Activated T-helper 2 cell treated with anti-CD3 and anti-CD28 coated beads, Interferon-gamma antibody, Interleukin-2, Interleukin-4, amounts not matched to agents 10 μg/mL and 5 μg/mL and 100 μg/mL, durations not matched to agents 14 hours and 24 hours and 36 hours (primary cell): ENCODE measurements at places on chromosomes 2 and 18. TPM values are rescaled to one million over a fixed set of nuclear protein-coding genes. Genes with fewer than 3 reads are reported as not detected.

Gene ZNF385B
- not detected in 2 replicates for total RNA-seq

Gene MARCHF7
- 80.0 and 83.1 TPM in 2 replicates for total RNA-seq

Gene MEIS1
- total RNA-seq: not detected in 2 replicates

Gene NEU2
- not detected in 2 replicates for total RNA-seq

Gene AFF3
- total RNA-seq: 1.4 and 1.7 TPM in 2 replicates

Gene LDLRAD4
- 30.5 and 32.7 TPM in 2 replicates for total RNA-seq

Gene ASB18
- total RNA-seq: not detected in 2 replicates

Gene ABCG5
- 0.14 TPM in 2 replicates for total RNA-seq

Gene GRP
- not detected in 2 replicates for total RNA-seq

Gene LOXL3
- total RNA-seq: 1.7 and 2.1 TPM in 2 replicates

Gene FOXI3
- not detected in 2 replicates for total RNA-seq

DNA sequence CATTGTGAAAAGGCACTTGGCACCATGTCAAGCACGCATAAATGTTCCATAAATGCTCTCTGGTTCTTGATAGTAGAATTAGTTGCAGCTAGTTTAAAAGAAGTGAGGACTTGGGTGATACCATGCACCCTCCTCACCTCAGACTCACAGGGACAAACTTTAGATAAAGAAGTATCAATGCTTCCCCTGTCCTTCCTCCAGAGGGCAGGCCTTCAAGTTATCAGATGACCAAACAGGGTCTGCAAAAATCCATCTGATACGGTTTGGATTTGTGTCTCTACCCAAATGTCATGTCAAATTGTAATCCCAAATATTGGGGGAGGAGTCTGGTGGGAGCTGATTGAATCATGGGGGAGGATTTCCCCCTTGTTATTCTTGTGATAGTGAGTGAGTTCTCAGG lies 54.1 kb downstream of the C1QL2 start:
- no peak for DNase-seq

DNA sequence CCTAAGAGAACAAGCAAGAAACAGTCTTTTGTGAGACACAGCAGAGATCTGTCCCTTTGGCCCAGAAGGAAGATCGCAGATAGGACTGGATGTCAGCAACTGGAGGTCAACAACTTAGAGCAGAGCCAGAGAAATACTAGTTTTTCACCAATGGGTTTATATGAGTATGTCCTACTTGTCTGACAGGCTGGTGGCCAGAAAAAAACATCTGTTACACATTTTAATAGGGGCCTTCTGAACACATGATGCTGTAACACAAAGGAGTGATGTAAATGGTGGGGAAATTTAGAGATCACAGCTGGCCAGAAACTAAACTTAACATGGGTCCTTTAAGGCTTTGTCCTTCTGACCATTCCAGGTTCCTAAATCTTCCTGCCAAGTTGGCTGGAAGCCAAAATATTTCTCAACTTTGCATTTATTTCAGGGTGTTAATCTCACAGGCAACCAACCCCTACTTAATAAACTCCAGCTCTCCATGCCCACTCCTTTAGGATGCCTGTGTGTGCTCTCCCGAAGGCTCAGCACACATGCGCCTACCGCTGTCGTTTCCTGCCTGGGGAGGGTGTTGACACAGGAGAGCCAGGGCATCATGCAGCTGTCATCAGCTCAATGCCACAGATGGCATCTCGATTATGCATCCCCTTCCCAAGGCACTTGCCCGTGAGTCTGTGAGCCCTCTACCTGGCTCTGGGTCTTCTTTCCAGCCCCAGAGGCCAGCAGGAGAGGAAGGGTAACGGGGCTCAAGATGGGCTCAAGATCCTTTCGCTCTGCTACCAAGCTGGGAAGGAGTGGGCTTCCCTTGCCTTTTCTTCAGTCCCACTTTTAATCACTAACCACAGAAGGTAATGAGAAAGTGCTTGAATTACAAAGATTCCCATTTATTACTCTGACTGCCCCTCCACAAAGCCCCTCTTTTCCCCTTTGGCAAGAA lies 252.5 kb downstream of the ETAA1 start:
- no peak for DNase-seq

- no peak for DNase-seq
These were observed 49.0 kb upstream of the SP3 start for GRCh38 chr2:174014011-174014698.

DNA sequence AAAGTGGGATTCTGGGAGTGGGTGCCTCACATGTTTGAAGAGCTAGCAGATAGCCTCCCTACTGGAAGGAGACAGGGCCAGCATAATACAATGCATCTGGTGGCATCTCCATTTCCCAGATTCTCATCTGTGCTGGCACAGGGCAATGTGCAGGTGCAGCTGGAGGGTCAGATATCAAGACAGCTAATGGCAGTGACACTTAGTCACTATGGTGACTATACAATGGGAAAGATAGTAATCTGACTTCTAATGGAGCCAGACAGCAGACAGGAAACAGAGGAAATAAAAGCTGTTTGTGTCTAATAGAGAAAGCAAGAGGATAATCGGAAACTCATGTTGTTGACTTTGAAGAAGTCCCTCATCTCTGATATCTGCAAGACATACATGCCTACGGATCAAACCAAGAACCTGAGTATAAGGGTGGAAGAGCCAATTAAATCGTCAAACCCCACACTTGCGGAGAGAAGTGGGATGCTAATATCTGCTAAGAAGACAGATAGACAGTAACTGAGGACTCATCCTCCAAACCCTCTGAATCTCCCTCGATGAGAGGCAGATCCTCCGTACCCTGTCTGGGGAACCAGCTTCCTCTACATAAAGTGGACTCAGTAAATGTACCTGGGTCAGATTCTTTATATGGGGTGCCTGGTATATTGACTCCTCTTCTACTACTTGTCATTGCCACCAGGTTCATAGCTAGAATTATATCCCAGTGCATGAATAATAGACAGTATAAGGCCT lies 692.7 kb downstream of the SOCS6 start:
- DNase-seq: no peak

GRCh38 chr2:186304064-186304463 lies 182.0 kb upstream of the ZC3H15 start:
- DNase-seq: no peak

GRCh38 chr18:10045296-10045891 lies 131.6 kb downstream of the VAPA start:
- DNase-seq: no peak

DNA sequence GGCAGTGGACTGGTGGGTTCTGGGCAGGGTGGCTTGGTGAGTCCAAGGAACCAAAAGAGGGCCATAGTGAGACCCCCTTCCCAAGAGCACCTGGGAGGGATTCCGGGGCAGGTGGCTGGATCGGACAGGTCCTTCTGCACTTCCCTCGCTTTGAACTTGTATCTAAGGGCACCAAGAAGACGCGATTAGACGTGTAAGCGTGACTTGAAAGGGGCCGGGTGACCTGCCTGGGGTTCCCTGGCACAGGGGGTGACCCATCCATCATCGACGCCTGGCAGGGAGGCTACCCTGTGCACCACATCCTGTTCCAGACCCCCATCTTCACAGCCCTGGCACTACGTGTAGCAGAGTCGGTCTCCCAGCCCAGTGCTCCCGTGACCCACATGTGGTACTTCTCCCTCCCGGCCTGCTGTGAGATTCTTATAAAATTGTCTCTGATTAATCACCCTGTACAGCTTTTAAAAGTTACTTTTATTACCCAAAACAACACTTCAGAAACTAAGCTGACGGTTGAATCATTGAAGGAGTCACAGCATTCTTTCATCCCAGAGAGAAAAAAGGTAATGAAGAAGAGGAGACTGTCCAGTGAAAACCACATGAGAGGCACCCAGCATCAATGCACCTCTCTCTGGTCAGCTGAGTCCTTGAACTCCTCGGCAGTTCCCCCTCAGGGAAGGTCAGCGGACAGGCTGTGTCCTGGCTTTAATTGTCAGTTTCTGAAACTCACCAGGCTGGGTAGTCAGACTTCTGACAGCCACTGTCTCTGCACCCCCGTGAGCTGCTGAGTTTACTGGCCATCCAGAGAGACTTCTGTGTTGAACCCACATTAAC lies 13.0 kb downstream of the SH3BP4 start:
- no peak for DNase-seq

DNA sequence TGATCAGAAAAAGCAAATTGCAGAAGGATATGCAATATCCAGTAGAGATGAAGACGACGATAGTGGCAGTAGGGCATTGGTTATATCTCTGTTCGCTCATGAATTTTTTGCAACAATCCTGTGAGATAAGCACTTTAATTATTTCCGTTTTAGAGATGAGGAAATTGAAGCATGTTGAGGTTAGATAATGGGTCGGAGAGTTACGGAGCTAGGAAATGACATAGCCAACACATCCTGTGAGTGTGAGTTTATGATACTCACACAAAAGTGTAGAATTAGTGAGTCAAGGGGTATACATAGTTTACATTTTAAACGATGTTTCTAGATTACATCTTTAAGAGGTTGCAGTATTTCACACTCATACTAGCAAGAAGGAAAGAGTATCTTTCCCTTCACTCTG lies 123.1 kb upstream of the ARL4C start:
- DNase-seq: no peak

DNA sequence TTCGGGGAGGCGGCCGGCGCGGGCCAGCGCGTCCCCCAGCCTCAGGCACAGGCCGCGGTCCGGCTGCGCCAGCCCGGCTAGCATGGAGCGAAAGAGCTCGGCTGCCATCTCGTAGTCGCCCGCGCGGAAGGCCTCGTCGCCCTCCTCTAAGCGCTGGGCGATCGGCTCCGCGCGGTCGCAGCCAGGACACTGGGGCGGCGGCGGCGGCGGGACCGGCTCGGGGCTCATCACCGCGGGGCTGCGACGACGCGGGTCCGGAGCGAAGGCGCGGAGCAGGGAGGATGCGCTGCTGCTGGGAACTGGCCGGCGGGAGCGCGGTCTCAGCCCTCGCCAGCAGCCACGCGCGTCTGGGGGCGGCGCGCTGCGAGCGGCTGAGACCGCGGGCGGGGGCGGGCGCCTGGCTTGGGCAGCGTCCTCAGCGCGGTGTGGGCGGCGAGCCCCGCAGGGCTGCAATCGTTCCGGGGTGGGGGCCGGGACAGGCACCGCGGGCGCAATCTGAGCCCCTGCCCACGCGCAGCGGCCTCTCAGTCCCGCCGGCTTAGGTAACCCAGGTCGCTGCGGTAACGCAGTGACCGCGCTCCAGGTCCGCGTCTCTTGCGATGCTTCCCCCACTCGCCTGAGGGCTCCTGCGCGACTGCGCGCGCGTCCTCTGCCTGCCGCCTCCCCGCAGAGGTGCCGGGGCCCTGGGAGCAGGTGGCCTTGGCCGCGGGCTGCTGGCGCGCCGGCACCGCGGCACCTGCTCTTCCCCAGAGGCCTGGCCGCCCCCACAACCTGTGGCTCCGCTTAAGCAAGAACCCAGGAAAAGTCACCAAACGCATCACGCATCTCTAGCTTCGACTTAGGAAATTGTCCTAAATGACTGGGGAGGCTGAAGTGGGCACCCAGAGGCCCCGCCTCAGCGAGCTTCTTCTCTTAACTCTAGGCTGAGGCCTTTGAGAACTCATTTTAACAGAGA lies at the start of gene LONRF2:
Gene LONRF2 (minus strand): TSS at position 636 of the 955 bp plus-strand sequence. CDS start 408 bp downstream, at position 228.
- no peak for DNase-seq

GRCh38 chr2:19955544-19956422 lies 34.1 kb downstream of the WDR35 start:
- peak; percentile 22 for DNase-seq

- no peak for DNase-seq
These were observed 12.8 kb downstream of the B3GNT2 start for GRCh38 chr2:62208758-62209114.

GRCh38 chr2:126643431-126643830 lies 12.5 kb upstream of the GYPC start:
- DNase-seq: no peak

DNA sequence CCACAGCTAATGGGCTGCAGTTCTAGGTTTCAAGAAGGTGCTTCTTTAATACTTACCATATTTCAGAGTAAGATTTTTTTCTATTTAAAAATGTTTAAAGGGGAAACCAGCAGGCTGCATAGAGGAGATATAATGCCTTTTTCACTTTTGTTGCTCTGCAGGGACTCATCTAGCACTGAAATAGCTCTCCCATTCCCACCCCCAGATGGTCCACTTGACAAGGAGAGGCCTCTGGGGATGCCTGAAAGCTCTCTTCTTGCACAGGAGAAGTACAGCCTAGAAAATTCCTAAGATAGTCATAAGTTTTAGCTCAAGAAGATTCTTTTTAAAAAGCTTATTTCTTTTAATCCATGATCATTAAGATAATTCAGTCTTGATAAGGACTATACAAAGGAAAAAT lies 126.4 kb downstream of the CDH2 start:
- DNase-seq: no peak

DNA sequence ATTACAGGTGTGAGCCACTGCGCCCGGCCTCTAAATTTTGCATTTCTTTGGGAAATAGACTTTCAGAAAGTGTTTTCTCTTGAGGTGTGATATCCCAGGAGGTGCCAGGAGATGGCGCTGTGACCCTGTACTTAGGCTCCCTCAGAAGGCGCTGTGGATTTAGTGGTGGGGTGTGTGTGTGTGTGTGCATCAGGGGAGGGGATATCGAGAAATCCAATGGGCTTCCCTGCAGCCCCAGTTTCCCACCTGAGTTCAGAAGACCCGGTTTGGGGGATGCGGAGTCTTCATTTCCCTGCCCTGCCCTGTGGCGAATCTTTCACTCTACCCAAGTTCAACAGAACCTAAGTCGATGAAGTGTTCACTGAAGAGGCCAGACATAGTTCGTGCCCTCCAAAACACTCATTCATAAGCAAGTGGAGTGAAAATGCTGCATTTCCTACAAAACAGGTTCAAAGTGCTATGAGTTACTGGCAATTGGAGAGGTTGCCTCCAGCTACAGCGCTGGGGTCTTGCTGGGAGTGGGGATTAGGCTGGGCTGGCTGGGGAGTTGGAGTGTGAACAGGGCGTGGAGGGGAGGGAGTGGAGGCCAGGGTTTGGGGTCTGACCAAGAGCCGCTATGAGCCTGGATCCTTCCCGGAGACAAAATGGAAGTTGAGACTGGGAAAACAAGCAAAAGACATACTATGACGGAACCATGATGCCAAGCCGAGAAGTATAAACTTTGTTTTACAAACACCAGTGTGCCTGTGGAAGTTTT lies 6.5 kb upstream of the WNT6 start:
- peak; percentile 31 for DNase-seq

GRCh38 chr2:70767699-70768589 lies at the start of gene ADD2:
ADD2 (minus strand) TSS chr2:70768200; CDS start chr2:70706408, 61,792 bp downstream.
- peak; percentile 32 for DNase-seq

DNA sequence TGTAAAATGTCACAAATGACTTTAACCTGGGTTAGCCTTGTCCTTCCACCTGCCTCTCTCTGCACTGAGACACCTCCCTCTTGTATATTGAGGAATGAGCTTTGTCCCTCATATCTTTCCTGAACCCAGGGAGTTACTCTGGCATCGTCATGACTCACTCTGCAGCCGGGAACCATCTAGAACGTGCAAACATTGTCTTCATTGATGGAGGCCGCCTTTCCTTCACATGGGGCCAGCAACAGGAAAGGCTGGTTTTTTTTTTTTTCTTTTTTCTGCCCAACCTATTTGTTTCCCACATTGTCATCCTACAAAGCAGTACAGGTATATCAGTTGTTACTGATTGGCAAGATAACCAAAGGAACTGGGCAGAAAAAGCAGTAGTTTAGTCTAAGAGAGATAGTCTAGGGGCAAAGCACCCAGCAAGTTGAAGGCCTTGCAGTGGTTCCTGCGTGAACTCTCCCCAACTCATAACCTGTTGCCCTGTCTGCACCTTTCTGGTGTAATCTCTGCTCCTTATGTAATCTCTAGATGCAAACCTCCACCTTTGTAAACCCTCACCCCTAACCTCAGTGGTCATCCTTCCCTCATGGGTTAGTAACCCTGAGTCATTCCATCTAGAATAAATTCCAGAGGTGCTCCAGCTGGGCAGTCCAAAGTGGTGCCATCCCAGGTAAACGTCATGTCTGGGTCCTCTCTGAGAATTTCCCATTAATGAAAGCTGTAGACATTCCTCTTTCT lies 38.3 kb downstream of the SLC40A1 start:
- DNase-seq: no peak
